ENCODE measurements at places on chromosomes 4 and X.

DNA sequence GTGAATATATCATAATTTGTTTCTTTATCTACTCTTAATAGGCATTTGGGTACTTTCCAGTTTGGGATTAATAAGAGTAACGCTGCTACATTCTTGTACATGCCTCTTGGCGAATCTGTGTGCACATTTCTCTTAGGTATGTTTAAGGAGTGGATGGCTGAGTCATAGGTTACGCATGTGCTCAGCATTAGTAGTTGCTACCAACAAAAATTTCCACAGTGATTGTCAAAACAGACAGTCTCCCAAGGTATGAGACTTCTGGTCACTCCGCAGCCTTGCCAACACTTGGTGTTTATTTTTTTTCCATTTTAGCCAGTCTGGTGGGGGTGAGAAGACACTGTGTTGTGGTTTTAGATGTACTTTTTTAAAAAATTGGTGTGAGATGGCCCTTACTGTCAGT, 44.6 kb downstream of the FGFBP1 start:
- DNase-seq = no peak

- no peak for DNase-seq
Observed at GRCh38 chr4:53937918-53938317, 126.5 kb downstream of the CHIC2 start.

- no peak for DNase-seq
Observed at GRCh38 chr4:128220286-128221235, 67.1 kb downstream of the PGRMC2 start.

DNA sequence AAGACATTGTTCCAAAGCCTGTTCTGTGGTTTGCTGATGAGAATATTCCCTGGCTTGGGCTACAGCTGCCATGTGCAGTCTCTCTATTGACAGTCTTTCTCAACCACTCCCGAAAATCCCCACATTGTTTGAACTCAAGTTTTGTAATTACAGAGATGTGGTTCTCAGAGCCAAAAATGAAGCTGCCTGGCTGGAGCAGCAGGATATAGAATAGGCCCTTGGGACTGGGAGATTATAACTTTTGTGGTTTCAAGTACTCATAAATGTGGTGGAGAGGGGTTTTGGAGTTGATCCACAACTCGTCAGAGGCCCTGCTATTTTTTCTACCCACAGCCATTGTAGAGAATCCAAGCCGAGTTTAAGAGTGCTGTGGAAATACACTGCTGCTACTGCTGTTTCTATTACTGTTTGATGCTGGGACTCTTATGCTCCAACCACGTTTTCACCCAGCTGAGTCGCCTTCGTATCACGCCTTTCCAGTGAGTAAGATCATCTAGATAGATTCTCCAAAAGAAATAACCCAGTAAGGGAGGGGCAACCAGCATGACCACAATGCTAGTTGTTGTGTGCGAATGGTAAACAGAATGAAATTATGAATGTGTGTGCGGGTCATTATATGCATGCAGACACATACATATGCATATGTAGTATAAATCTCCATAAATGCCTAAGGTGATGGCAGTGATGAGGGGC, 57.1 kb upstream of the ATXN3L start:
- no peak for DNase-seq

DNA sequence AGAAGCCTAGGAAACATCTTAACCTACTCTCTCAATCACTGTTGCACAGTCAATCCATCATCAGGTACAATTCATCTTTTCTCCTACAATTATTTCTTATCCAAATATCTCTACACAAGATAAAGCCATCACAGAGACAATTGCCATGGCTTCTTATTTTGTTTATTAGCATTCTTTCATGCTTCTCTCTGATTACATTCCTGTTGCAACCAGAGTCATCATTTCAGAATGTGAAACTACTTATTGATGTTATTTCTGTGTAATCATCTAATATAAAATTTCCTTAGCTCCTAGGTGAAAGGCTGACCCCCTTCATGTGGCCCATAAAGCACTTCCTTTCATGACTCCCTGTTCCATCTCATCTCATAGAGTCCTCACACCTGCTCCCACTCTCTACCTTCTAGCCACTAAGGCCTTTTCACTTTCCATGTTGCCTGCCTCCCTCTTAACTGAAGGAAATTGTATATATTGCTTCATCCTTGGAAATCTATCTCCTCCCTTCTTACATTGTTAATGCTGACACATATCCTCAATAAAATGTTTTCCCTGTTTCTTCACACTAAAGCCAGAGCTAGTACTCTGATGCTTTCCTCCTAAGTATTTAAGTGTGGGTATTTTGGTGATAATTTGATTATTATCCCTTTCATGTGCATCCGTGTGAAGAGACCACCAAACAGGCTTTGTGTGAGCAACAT, 829.9 kb downstream of the FAT4 start:
- DNase-seq = no peak
